Renal cortical epithelial cell (primary cell): ENCODE measurements at places on chromosomes 2 and 18. TPM values are rescaled to one million over a fixed set of nuclear protein-coding genes. Genes with fewer than 3 reads are reported as not detected.
A peak's percentile ranks its signal among the peaks of the same experiment; 100 is the strongest.

The NR4A2 gene
- 0.15 TPM in 1 of 2 replicates, not detected in the other for total RNA-seq

- no peak for DNase-seq
Measured at GRCh38 chr2:22487541-22487940, 897.4 kb upstream of the KLHL29 start.

DNA sequence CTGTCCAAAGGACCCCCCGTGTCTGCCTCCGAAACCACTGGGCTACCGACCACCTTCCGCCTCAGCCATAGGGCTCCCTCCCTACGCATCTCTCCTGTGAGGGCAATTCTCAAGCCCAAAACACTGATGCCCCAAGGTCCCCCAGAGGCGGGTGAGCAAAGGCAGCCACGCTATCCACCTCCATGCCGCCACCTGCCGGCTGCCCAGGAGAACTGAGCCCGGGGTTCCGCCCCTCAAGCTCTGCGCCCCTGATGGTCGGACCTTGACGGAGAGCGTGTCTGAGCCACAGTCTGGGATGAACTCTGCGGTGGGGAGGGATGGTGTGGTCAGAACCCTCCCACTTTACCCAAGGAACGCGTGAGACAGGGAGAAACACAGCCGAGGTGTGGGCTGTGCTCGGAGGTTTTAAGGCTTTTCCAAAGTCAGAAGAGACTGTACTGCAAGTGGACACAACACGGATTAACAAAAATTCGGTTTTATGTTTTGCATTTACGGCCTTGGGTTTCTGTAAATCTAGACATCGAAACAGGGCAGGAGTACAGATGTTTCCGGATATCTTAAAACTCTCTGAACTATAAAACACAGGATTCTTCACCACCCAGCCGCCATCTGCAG, 114.1 kb downstream of the ZNF516 start:
- no peak for DNase-seq

DNA sequence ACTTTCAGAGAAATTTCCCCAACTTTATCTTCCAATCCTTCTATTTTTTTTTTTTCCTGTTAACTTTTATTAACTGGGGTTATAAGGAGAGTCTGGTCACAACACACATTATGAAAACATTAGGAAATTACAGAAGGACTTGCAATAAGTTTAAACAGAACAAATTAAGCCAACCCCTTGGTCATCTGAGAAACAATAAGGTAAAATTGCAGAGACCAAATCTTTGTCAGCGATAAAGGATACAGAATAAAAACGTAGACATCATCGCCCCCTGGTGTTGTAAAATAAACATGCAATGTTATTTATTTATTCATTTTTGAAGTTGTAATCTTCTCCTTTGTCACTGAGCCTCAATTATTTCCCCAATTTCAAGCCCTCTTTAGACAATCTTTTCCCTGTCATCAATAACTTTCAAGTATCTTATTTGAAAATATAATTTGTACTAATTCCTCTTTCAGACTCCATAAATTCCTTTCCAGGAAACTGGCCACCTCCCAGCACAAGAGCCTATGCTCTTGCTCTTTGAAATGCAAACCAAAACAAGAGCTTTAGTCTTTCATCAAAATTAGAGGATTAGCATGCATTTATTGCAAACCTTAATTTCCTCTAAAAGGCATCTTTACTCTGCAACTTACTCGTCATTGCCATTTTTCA, 19.5 kb downstream of the G6PC2 start:
- peak; percentile 33 for DNase-seq

DNA sequence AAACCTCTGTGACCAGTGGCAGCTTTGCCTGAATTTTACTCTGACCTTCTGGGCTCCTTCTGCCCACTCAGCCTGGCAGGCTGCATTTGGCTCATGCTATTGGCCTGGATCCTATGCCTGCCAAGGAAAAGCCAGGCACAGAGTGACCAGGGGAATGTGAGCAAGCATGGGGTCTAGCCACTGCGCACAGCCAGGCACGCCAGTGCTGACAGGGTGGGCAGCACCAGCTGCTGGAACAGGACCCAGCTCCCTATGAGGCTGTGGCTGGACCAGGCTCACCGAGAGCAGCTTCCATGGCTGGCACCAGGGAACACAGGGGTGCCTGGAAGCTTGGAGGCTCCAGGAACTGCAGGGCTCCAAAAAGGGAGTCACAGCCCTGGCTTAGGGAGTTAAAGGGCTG, 311.5 kb upstream of the SYT4 start:
- DNase-seq, result no peak

The CFAP65 gene
- 0.65 TPM in 1 of 2 replicates, not detected in the other for total RNA-seq

DNA sequence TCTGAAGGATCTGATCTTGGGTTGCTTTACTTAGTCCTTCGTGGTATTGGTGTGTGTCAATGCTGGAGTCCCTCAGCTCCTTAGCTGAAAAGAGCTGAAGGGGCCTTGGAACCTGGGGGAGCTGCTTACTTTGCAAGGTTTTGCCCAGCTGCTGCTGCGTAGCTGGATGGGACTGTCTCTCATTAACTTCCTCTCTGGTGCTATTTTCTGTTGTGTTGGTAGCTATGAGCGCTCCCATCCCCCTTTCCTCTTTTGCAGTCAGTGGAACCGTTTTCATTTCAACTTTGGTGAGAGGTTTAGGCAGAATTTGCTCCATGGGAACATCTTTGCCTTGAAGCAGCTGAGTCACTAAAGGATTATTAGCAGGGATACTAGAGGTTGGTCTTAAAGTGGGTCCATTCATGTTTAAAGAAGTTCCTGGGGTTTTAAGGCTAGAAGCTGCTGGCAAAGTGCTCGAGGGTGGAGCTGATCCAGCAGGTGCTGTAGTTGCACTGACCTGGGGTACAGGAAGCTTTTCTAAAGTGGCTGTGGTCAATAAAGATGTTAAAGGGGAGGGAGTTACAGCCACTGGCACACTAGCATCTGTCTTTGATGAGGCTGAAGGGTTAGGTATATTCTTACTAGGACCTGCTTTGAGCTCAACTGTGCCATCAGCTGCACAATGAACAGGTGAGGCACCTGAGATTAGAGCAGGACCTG, 69.9 kb upstream of the DTNB start:
- no peak for DNase-seq

The MYCN gene
- not detected in 2 replicates for total RNA-seq

The CIB4 gene
- total RNA-seq, result not detected in 2 replicates

DNA sequence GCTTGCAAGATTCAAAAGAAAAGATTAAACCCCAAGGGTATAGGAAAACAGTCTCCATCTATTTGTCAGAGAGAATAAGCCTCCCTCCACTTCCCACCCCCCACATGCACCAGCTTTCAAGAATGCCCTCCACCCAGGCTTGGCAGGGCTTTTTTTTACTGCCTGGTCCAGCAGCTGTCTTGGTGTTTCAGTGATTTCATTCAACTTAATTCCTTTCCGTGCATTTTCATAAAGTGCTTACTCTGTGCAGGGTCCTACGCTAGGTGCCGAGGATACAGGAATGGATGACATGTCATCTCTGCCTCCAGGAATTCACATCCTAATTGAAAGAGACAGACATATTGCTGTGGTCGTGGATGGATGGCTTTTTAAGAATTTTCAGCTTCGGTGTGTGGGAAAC, 117.9 kb downstream of the LRATD1 start:
- no peak for DNase-seq

The PDE1A gene
- total RNA-seq, result 3.8 and 203 TPM in 2 replicates

DNA sequence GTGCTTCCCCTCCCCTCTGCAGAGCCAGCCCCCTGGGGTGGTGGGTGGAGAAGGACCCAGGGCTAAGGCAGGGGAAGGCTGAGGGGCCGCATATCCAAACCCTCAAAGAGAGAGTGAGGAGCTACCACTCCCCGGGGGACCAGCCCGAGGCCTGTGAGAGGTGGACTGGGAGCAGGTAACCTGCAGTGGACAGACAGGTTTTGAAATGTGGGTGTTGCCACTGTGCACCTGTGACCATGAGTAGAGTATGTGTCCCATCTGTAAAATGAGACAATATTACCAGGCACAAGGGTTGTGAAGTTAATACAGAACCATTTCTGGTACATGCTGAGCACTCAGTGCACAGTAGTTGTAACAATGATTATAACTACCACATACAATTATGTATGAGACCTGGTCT, 51.2 kb upstream of the POMC start:
- DNase-seq, result no peak

DNA sequence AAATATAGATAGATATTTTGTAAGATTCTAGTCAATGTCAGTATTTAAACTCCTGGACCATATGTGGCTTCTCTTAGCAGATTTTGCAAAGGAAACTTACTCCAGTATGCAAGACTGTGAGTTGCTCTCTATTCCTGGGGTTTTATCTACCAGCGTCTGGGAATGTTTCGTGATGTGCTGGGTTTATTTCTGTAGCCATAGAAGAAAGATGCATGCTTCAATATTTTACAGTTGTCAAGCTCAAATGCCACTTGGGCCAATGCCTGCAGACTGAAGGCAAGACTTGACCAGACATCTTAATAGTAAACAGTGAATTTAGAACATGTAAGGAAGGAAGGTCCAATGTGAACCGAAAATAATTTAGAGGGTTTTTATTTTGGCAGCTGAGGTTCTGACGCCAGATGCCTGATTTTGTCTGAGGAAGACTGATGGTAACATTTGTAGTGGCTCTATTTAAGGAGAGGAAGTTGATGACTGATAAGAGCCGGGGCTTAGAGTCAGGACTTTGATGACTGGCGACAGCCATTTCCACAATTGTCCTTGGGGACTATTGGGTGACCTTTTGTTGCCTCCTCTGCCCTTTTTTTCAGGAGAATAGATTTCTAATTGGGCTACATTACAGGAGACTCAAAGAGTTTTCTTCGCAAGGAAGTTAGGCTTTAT, 154.3 kb downstream of the RAPGEF4 start:
- no peak for DNase-seq

DNA sequence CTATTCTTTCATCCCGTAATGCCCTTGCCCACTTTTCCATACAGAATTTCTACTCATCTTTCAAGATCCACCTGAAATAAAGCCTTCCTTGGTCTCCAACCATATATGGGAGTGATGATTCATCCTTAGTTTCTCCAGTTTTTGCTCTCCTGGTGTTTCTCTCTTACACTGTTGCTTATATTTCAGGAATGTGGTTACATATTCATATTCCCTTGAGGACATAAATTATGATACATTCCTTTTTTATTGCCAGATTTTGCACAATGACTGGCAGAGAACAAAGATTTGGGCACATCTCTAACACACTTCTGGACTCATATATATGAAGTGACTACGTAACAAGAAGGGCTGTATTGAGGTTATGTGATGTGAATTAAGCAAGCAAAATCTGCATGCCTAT, 1573.4 kb upstream of the NXPH2 start:
- peak; percentile 2 for DNase-seq

- DNase-seq, result no peak
Measured at GRCh38 chr18:58341916-58342315, 287.0 kb downstream of the ALPK2 start.

GRCh38 chr18:10455726-10456453, 1.5 kb downstream of the APCDD1 start:
- DNase-seq, result no peak

The DPYSL5 gene
- total RNA-seq, result not detected in 2 replicates

The COL4A4 gene
- total RNA-seq, result 9.9 and 41.9 TPM in 2 replicates

The MBOAT2 gene
- total RNA-seq, result 29.0 and 47.0 TPM in 2 replicates

The PTPRN gene
- 0.35 and 0.52 TPM in 2 replicates for total RNA-seq

The CYRIA gene
- total RNA-seq, result 9.2 and 11.6 TPM in 2 replicates

- DNase-seq, result peak; percentile 73
Measured at GRCh38 chr2:177332026-177332991, 60.3 kb upstream of the AGPS start.

- no peak for DNase-seq
Measured at GRCh38 chr2:148955798-148956197, 80.8 kb downstream of the KIF5C start.

The ARL6IP6 gene
- 16.4 and 40.3 TPM in 2 replicates for total RNA-seq
